HepG2 (cell line): ENCODE measurements at places on chromosomes 1 and 21. TPM values are rescaled to one million over a fixed set of nuclear protein-coding genes. Genes with fewer than 3 reads are reported as not detected.
A peak's percentile ranks its signal among the peaks of the same experiment; 100 is the strongest.

OPRD1 gene
- 0.01 and 0.03 TPM in 2 replicates for polyA plus RNA-seq

ANKRD45 gene
- polyA plus RNA-seq = not detected in 2 replicates

DNA sequence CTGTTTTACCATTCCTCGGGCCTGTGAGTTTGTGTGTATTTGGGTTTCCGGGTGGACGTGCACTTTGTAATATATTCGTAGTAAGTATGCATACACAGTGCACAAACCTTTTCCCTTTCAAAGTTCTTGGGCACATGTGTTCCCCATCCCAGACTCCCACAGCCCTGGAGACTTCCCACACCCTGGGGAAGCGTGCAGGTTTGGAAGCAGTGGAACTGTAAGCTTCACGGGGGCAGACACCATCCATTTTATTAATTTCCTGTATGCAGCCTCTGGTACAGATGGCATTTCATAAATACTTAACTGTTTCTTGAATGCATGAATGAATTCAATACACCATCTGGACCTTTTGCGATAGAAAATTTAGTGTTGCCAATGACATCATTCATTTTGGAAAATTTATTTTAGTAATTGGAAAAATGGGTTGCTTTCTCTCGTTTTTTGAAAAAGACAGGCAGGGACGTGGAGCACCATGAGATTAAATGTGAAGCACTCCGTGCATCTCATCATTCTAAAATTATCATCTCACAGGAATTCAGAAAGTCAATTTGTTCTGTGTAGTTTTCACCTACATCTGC lies 10.8 kb downstream of the ETS2 start:
- H3K4me3 ChIP-seq = no peak overlapping the region
- H3K27ac ChIP-seq = no peak overlapping the region
- peaks cover 44% of the 10 kb centered on the region for H3K36me3 ChIP-seq
- H3K4me1 ChIP-seq = peaks cover 63% of the 10 kb centered on the region

GRCh38 chr1:200638073-200638472 lies 17.5 kb upstream of the KIF14 start:
- no peaks in the 10 kb centered on the region for H3K4me1 ChIP-seq
- no peak overlapping the region for H3K27ac ChIP-seq
- H3K36me3 ChIP-seq = no peaks in the 10 kb centered on the region
- no peaks in the 10 kb centered on the region for H3K27me3 ChIP-seq
- H3K4me3 ChIP-seq = no peak overlapping the region
- no peak for DNase-seq

- no peak overlapping the region for H3K4me3 ChIP-seq
- H3K27ac ChIP-seq = no peak overlapping the region
- no peaks in the 10 kb centered on the region for H3K27me3 ChIP-seq
- H3K4me1 ChIP-seq = no peaks in the 10 kb centered on the region
- DNase-seq = no peak
These were observed 22.3 kb downstream of the MYBPH start for GRCh38 chr1:203153051-203153988.

GRCh38 chr21:31140025-31140424 lies 101.7 kb upstream of the KRTAP19-8 start:
- no peak overlapping the region for H3K27ac ChIP-seq
- no peaks in the 10 kb centered on the region for H3K36me3 ChIP-seq
- no peaks in the 10 kb centered on the region for H3K4me1 ChIP-seq
- DNase-seq = no peak

MYOG gene
- polyA plus RNA-seq = not detected in 2 replicates

SLC45A1 gene
- polyA plus RNA-seq = 0.05 TPM in 1 of 2 replicates, not detected in the other

SERPINC1 gene
- 142 and 156 TPM in 2 replicates for polyA plus RNA-seq

- peaks cover 6% of the 10 kb centered on the region; the same call in 1 of the 2 replicates for H3K4me1 ChIP-seq
- no peaks in the 10 kb centered on the region for H3K27me3 ChIP-seq
- H3K36me3 ChIP-seq = peaks cover 31% of the 10 kb centered on the region
- DNase-seq = no peak
These were observed 226.6 kb downstream of the RERE start for GRCh38 chr1:8590721-8591351.

GRCh38 chr21:38092051-38092450 lies 164.7 kb upstream of the KCNJ15 start:
- DNase-seq = no peak
- H3K27ac ChIP-seq = no peak overlapping the region
- no peaks in the 10 kb centered on the region for H3K36me3 ChIP-seq
- H3K4me1 ChIP-seq = no peaks in the 10 kb centered on the region
- no peaks in the 10 kb centered on the region for H3K27me3 ChIP-seq

- H3K4me3 ChIP-seq = no peak overlapping the region
- H3K4me1 ChIP-seq = peaks cover 65% of the 10 kb centered on the region
- DNase-seq = no peak
- H3K27me3 ChIP-seq = no peaks in the 10 kb centered on the region
- H3K27ac ChIP-seq = no peak overlapping the region
These were observed 22.8 kb downstream of the DHRS3 start for GRCh38 chr1:12594966-12595756.

DNA sequence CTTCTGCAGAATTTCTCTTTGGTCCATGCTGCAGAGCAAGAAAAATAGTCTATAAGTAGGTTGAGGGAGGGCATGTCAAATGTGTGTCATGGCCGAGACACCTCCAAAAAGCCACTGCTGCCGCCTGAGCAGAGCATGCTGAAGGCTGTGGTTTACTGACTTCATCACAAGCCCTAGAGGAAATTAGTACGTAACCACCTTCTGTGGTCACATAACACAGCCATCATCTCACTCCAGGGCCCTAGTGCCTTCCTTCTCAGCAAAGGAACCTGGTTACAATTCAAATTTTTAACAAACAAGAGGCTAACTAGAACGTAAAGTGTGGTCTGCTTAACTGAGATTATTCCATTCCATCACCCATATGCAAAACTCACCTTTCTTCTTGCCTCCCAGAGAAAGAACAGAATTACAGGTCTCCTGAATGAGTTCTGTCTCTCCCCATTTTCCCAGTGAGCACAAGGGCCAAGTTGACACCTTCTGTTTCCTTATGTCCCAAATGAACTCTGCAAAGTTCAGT lies at the start of gene PTPN22:
Gene PTPN22 (minus strand): TSS at position 116 of the 517 bp plus-strand sequence.
- no peaks in the 10 kb centered on the region for H3K4me1 ChIP-seq
- no peak within 1 kb of the TSS for H3K27ac ChIP-seq
- no peaks in the 10 kb centered on the region; the same call in 1 of the 2 replicates for H3K27me3 ChIP-seq

DNA sequence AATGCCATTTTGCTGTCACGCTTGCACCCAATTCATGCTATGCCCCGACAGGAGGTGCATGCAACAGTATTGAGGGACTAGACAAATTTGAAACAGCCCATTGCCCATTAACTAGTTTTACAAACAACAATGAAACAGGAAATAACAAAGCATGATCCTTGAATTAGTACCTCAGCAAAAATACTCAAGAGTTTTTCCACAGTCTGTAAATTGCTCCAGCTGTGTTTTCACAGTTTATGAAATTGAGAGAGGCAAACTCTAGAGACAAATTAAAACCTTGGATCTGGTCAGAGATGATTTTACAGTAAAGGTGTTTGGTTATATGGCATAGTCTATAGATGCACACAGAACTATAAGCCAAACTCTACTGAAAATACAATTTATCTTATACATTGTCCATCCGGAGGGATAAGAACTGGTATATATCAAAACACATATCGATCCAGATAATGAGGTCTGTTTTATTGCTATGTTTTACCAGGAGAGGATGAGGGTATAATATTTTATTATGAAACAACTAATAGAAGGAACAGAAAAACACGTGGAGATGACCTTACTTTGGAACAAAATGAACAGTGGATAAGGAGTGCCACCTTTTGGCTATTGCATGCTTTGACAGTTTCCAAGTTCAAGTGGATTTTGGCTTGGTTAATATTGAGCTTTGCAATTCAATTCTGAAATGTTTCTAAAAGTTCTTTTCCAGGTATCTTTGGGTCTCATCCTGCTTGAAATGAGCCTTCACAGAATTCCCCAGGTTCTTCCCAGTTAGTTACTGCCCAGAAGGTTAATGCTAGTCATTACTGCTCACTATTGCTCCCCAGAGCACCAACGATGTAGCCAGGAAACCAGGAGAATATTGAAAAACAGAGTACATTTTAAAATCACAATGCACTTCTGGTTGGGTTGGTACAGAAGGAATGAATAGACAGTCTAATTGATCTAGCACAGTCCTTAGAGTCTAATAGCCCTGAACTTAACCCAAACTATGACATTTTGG lies 45.7 kb downstream of the ZC3H11B start:
- H3K4me3 ChIP-seq = no peak overlapping the region
- peaks cover 15% of the 10 kb centered on the region for H3K4me1 ChIP-seq
- peak; percentile 20 for DNase-seq
- H3K27ac ChIP-seq = no peak overlapping the region
- H3K27me3 ChIP-seq = no peaks in the 10 kb centered on the region

DNA sequence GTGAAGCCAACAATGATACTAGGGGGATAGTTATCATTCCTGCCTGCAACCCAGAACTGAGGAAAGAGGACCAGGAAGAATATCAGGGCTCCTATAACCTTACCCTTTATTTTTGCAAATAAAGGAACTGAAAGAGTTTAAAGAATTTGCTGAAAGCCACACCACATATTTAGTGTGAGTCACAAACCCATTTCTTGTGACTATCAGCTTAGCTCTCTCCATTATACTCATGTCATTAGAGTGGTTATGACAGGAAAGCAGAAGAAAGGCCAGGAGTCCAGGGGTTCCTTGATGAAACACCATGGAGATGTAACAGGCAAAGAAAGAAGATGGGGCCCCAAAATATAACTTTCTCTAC lies 141.1 kb upstream of the SAMSN1 start:
- H3K27ac ChIP-seq = no peak overlapping the region
- DNase-seq = no peak
- H3K4me1 ChIP-seq = no peaks in the 10 kb centered on the region
- no peaks in the 10 kb centered on the region for H3K36me3 ChIP-seq

DNA sequence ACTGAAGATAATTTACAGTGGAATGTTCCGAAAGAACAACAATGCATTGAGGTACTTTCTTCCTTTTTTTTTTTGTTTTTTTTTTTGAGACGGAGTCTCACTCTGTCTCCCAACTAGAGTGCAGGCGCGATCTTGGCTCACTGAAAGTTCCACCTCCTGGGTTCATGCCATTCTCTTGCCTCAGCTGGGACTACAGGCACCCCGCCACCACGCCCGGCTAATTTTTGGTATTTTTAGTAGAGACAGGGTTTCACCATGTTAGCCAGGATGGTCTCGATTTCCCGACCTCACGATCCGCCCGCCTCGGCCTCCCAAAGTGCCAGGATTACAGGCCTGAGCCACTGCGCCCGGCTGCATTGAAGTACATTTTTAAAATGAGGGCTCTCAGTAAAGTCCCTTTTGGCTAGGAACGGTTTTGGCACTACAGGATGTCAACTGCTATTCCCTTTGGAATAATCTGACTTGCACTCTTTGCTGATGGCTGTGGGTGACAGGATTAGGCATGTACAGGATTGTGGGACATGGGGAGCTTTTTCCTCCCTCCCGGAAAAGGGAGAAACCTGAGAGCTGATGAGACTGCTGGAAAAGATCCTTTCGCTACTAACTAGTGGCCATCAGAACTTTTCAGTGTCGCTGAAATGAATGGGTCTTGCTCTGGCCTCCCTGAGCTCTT lies 56.9 kb upstream of the EDEM3 start:
- no peaks in the 10 kb centered on the region for H3K4me1 ChIP-seq
- H3K4me3 ChIP-seq = no peak overlapping the region
- H3K36me3 ChIP-seq = no peaks in the 10 kb centered on the region
- no peak for DNase-seq
- no peak overlapping the region for H3K27ac ChIP-seq

DNA sequence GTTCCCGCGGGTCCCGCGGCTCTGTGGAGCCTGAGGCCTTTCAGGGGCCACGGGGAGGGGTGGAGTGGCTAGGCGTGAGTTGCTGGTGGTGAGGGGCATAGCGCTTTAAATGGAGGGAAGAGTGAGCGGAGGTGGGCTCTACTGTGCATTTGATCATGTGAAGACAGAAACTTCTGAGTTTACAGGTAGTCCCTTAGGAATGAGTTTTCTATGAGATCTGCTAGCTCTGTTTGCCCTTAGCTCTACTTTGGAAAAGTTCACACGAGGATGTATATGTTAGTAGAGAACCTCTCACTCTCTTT lies 593 bp downstream of the ST6GALNAC3 start:
- H3K36me3 ChIP-seq = no peaks in the 10 kb centered on the region
- H3K27me3 ChIP-seq = no peaks in the 10 kb centered on the region
- H3K4me1 ChIP-seq = 0 out of 2 replicates have a peak, but pooled peaks cover 5% of the 10 kb centered on the region
- DNase-seq = no peak
- no peak overlapping the region for H3K27ac ChIP-seq
- no peak overlapping the region for H3K4me3 ChIP-seq

DNA sequence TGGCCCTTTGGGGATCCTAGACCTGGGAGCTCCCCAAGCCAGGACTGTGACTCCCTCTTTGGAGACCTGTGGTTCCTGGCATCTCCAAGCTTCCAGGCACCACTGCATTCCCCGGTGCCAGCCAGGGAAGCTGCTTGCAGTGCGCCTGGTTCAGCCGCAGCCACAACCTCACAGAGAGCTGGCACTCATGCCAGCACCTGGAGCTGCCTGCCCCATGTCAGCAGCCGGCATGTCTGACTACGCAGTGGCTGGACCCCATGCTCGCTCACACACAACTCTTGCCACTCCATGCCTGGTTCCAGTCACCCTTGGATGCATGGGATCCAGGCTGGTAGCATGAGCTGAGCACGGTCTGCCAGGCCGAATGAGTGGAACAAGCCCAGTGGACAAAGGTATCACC lies 426.6 kb downstream of the LRRIQ3 start:
- no peaks in the 10 kb centered on the region for H3K36me3 ChIP-seq
- no peaks in the 10 kb centered on the region for H3K27me3 ChIP-seq
- no peak overlapping the region for H3K4me3 ChIP-seq
- no peak for DNase-seq

DNA sequence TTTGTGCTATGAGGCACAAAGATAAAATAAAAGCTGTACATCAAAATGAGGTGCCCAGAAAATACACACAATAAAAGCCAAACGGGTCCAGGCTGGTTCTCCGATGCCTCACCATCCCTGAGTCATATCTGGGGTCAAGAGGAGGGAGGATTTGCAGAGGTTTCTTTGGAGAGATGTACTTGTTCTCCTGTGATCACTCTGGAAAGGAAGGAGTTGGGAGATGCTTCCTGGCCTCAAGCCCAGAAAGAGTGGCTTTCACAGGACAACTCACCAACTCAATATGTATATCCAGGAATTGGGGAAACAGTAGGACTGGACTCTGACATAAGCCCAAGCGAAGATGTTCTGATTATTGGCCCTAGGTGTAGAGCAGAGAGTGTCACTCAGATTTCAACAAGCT lies 51.9 kb downstream of the DIPK1A start:
- H3K4me3 ChIP-seq = no peak overlapping the region
- no peaks in the 10 kb centered on the region for H3K27me3 ChIP-seq
- peaks cover 23% of the 10 kb centered on the region for H3K4me1 ChIP-seq
- H3K36me3 ChIP-seq = no peaks in the 10 kb centered on the region
